ENCODE measurements at places on chromosomes 5 and 9.

DNA sequence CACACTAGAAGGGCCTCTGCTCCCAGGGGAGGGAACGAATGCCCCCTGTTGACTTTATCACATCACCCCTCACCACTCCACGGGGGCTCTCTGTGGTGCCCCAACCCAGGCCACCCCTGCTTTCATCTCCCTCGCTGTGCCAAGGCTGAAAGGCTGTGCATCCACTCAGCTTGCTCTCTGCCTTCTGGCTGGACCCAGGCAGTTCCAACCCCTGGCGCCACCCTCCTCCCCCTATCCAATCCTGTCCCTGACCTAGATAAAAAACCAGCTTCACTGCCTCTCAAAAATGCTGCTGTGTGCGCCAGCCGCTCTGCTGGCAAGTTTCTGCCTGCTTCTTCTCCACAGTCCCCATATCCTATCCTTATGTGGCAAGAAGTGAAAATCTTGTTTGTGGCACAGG is 22.4 kb upstream of the CORO2A start:
- no peak for DNase-seq

GRCh38 chr5:169343766-169344165 is 42.8 kb upstream of the SLIT3 start:
- no peak for DNase-seq

DNA sequence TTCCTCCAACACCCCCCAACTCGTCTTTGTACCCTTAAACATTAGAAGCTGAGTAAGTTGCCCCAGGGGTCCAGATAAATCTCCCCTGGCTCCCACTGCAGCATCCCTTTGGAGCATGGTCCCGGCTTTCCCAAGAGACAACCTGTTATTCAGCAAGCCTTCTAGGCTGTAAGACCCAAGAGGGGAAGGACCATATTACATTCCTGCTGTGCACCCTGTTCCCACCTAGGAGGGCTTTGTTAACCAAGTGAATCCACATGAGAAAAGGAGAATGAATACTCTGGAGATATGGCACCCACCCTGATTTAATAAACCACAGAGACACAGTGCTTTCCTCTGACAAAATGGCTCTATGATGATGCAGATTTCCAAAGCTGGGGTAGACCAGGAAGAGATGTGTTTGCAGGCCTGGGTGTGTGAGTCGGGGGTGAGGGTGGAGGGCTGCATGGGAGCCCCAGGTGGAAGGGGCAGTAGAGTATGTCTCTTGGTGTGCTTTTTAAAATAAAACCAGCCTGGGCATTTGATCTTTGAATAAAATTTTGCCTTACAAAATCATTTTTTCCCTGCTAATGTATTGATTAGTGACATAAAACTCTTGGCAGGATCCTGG is 325.2 kb downstream of the DRD1 start:
- DNase-seq, result no peak

DNA sequence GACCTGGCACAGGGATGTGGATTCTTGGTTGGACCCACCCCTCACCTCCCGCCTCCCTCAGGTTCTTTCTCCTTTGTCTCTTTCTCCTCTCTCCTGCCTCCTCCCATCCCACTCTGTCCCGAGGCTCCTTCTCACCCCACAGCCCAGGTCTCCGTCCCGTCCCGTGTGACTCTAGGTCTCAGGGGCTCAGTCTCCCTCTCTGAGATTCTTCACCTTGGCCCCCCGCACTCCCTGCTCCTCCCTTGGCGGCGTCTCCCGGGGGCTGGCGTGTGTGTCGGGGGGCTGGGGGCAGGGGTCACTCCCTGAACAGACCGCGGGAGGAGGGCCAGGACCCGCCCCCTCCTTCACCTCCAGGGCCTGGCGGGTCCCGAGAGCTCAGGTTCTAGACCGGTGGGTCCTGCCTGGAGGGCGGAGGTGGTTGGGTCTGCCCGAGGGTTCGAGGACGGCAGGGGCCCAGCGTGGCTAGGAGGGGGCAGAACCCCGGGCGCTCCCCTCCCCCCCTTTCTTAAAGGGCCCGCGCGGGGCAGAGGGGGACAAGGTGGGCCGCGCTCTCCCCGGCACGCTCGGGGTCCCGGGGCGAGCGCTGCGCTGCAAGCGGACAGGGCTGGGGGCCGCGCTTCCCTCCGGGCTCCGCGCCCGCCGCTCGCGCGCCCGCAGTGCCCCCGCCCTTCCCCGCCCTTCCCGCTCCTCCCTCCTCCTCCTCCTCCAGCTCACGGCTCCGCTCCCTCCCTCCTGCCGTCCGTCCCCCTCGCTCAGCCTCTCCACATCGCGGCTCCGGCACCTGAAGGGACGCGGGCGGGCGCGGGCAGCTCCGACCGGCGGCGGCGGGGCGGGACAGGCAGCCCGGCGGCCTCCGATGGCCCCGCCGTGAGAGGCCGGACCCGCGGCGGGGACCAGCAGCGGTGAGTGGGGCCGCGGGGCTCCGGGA is at the start of gene PSD2:
PSD2 (plus strand) TSS at position 735 of the 928 bp plus-strand sequence. CDS start 13,633 bp downstream, outside the sequence.
- DNase-seq, result no peak

DNA sequence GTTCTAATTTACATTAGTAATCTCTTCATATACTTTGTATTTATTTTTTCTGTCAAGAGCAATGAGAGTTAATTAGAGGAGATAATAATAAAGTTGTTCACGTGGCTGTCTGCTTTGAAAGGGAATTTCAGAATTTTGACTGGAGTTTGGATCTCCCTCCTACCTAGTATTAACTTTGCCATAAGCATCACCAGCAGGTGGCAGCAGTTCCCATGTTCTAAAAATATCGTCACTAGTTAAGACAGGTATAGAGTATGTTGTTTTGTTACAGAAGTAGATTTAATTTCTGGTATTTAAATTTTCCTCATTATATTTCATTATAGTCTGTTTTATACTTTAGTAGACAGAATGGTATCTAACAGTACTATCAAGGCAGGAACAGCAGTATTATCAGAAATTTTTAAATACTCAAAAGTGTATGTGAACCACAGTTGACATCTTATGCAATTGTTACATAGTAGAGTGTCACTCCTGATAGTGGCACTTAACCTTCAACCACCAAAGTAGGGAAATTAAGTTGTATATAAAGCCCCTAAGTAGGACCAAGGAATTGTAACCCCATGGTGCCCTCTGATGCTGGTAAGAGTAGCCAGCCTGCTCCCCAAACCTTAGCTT is 20.4 kb downstream of the GNPDA1 start:
- DNase-seq, result peak; percentile 54

GRCh38 chr5:156274453-156274852 is 52.5 kb upstream of the SGCD start:
- DNase-seq, result no peak

DNA sequence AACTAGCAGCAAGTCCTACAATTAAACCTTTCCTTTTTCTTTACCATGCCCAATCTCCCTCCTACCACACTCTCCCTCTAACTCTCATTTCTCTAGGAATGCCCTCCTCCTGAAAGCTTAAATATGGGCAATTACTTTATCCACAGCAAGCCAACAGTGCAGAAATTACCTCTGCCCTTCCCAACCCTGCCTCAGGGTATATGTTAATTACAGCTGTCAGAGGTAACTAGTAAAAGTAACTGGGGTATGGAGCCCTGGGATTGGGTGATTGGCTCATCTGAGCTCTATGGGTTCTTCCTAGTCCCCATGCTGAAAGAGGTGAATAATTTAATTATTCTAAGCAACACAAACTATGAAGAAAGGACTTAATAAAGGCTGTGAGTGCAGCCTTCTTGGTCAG is 478.9 kb upstream of the NMUR2 start:
- no peak for DNase-seq

GRCh38 chr9:11148189-11148588 is 535.4 kb upstream of the PTPRD start:
- no peak for DNase-seq

- DNase-seq, result no peak
Measured at GRCh38 chr9:124008303-124008693, 3.3 kb upstream of the LHX2 start.

GRCh38 chr5:54884195-54884536 is 101.2 kb downstream of the ESM1 start:
- DNase-seq, result no peak

GRCh38 chr5:39119404-39120051 is 45.3 kb upstream of the RICTOR start:
- no peak for DNase-seq

DNA sequence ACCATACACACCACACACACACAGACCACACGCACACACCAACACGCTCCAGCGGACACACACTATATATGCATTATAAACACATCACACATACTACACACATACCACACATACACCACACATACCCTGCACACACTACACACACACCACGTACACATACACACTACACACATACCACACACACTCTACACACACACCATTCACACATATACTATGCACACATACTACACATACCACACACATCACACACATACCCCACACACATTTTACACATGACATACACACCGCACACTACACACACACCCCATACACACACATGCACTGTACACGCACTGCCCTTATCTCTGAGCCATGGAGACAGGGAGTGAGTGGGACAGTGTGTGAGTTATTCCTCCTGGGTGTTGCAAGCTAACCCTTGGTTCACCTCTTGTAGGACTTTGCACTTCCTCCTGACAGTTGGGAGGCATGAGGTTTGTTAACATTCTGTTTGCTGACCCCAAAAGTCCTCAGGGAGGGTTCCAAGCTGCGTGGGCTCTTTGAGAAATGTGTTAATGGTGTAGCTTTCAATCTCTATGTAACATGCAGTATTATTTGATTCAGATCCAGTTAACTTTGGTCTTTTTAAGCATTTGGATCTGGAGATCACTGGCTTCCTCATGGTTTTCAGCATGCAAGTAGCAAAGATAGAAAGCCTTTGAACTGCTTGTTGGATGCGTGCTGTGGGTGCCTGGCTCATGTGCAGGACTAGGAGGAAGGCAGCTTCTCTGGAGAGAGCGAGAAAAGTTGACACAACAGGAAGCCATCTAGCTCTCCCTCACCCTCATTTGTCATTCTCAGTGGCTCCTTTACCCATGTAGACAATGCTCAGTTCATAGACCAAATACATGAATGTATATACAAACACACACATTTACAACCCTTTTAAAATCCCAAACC is 13.7 kb downstream of the IL31RA start:
- DNase-seq, result no peak

DNA sequence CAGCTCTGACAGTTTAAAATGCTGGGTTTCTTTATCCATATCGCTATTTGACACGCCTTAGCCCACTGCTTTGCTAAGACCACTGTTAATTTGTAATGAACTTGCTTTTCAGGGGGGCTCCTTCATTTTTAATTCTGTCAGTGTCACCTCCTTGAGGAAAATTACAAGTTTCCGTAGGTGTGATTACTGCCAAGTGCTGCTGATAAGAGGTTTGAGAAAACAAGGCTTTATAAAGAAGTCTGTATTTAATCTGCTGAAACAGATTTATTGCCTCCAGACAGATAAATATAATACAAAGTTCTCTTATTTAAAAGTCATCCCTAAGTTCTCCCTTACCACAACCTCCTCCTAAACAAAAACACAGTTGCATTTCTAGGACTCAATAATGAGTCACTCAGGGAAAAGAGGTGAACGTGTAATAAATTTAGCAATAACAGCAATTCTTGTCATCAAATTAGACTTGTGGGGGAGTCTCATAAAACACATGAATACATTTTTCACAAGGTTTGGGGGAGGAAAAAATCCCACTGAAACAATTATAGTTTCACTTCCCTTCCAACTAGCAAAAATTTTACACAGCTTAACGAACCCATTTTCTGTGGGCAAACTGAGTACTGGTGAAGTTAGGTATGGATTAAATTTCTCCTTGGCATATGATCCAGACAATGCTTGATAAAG is 72.8 kb downstream of the MAPKAP1 start:
- no peak for DNase-seq

GRCh38 chr9:29830821-29831220 is 2257.5 kb upstream of the C9orf72 start:
- no peak for DNase-seq

GRCh38 chr9:128203707-128204551 is 750 bp downstream of the DNM1 start:
- no peak for DNase-seq

DNA sequence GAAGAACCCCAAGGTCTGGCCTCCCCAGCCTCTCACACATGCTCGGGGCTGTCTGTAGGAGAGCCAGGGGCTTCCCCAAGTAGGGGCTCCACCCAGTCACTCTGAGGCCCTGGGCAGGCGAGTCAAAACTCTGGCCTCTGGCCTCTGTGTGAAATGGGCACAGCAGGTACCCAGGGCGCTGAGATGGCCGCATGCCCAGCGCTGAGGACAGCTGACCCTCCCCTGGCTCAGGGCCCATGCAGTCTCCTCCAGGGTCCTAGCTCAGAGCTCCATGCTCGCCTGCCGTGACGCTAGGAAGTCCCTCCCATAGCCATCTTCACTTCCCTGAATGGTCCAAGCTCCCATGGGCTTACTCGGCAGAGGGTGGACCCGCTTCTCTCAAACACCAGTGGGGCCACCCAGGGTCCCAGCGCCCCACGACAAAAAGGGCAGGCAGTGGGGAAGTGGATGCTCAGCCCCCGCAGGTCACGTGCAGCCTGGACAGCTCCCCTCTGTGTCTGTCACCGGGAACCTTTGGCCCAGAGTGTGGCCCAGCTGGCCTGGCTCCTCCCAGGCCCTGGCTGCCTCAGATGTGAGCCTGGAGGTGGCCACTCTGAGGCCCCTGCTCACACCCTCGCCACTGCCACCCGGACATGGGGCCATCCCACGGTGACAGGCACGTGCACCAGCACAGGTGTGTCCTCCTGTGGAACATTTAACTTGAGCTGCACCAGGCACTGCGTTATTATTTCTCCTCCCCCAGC is 12.2 kb upstream of the VAV2 start:
- DNase-seq, result no peak

DNA sequence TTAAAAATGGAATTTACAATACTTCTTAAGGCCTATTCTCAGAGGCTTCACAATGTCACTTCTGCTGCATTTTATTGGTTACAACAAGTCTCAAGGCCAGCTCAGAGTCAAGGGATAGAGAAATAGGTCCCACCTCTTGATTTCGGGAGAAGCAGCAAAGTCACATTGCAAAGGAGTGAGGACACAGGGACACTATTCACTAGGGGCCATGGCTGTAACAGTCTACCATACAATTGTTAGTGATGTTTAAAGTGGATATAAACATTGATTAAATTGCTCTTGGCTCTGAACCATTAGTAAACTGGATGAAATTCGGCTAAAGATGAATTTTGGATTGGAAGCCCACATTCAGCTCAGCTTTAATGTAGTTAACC is 21.7 kb upstream of the CMBL start:
- no peak for DNase-seq

- DNase-seq, result no peak
Measured at GRCh38 chr9:133731876-133732638, 6.1 kb downstream of the SARDH start.

DNA sequence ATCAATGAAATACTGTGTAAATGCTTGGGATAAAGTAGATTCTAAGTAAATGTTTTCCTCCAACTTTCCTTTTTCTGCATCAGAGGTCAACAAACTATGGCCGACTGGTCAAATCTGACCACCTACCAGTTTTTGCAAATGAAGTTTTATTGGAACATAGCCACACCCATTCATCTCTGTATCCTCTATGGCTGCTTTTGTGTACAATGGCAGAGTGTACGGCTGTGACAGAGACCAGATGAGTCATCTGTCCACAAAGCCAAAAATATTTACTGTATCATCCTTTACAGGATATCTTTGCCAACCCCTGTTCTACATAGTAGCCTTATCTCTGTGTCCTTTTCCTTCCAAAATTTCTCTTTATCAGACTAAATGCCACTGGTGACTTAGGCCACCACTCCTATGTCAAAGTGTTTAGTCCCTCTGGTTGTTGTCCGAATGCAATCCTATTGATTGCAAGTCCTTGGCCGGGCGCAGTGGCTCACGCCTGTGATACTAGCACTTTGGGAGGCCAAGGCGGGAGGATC is 218.4 kb upstream of the KLF4 start:
- no peak for DNase-seq

Data from GM10248 (cell line).